ENCODE measurements at places on chromosomes 13 and 19.

DNA sequence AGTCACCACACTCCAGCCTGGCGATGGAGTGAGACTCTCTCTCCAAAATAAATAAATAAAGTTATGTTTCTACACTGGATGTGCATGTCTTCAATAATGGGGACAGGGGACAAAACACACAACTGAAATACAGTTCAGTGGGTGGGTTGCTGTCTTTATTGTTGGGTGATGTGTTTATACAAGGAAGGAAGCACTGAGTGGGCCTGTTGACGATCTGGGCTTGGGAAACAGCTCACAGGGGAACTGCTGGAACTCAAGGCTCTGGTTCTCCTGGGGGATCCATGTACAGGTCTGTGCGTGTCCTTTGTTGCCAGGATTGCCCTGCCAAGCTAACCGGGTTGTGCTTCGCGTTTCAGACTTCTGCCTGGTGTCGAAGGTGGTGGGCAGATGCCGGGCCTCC, 18.9 kb downstream of the SPINT2 start:
- no peak for DNase-seq

DNA sequence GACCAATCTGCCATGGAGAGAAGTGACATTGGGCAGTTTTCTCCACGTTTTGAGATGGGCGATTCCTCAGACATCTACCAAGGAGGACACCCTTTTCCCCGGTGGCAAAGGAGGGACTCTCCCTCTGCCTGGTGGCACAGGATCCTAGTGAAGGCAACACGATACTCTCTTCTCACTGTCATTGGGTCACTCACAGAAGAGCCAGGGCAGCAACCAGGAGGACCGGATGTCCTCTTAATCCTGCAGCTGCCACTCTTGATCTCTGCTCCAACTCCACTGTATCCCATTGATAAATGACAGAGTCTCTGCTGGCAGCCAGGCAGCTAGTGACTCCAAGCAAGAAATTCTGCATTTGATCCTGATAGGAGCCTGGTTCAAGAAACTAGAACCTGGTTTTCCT, 42.2 kb downstream of the COL4A2 start:
- DNase-seq, result no peak

DNA sequence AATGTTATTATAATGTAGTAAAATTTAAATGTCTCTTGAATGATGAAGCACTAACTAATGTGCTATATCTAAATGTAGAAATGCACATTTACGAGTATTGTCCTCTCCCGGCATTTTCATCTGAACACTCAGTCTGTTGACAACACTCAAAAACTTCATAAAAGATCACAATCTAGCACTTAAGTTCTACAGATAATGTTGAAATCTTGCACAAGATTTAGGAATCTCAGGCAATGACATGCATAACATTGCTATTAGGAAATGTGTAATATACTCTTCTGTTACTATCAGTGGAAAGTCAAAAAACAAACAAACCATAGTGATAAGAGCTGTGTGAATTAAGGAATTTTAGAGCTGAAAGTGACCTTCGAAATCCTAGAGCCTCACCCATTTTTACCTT, 37.5 kb upstream of the XPO4 start:
- no peak for DNase-seq

- no peak for DNase-seq
Measured at GRCh38 chr13:84405286-84405685, 523.0 kb upstream of the SLITRK1 start.

DNA sequence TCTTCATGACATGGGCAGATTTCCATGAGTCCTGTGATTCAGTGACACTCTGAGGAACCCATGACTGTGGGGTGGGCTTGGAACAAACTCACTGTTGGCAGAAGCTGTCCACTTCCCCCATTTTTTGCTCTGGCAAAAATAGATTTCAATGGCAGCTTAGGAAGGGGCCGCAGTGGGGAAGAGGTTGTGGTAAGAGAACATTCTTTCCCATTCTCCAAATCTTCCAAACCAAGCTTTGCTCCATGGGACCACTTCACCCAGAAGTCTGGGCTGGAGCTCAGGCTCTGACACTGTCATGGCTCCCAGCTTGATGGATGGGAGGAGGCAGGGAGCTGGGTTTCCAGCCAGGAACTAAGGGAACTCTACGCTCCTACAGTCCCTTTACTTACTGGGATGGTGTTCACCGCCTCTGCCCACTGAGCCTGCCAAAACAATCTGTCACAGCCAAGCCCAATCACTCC, 24.9 kb upstream of the MEDAG start:
- no peak for DNase-seq

DNA sequence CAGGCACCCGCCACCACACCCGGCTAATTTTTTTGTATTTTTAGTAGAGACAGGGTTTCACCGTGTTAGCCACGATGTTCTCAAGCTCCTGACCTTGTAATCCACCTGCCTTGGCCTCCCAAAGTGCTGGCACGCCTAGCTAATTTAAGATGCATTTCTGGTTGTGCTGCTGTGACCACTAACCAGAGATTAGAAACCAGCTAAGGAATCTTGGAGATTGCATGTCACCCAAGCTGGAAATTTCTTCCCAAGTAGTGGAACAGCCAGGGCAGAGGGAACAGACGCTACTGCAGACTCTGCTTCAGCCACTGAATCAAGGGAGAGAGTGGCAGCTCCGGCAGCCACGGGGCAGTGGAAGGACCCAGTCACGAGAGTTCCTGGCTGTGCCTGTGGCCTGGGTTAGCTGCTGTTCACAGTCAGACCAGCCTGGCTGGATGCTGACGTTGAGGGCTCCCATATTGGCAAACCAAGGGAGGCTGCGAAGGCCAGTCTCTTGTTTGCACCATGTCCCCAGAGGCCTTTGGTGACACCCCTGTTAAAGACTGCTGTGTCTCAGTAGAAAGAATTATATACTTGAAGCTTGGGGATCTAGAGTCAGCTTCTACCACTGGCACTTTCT, 7.9 kb downstream of the TPM4 start:
- no peak for DNase-seq

DNA sequence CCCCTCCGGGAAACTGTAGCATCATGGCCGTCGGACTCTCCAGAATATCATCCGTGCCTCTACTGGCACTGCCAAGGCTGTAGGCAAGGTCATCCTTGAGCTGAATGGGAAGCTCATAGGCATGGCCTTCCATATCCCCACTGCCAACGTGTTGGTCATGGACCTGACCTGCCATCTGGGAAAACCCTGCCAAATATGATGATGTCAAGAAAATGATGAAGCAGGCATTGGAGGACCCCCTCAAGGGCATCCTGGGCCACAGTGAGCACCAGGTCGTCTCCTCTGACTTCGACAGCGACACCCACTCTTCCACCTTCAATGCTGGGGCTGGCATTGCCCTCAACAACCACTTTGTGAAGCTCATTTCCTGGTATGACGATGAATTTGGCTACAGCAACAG, 41.9 kb upstream of the CALM3 start:
- DNase-seq, result no peak

- no peak for DNase-seq
Measured at GRCh38 chr19:41774515-41774980, 19.2 kb downstream of the CEACAM6 start.

DNA sequence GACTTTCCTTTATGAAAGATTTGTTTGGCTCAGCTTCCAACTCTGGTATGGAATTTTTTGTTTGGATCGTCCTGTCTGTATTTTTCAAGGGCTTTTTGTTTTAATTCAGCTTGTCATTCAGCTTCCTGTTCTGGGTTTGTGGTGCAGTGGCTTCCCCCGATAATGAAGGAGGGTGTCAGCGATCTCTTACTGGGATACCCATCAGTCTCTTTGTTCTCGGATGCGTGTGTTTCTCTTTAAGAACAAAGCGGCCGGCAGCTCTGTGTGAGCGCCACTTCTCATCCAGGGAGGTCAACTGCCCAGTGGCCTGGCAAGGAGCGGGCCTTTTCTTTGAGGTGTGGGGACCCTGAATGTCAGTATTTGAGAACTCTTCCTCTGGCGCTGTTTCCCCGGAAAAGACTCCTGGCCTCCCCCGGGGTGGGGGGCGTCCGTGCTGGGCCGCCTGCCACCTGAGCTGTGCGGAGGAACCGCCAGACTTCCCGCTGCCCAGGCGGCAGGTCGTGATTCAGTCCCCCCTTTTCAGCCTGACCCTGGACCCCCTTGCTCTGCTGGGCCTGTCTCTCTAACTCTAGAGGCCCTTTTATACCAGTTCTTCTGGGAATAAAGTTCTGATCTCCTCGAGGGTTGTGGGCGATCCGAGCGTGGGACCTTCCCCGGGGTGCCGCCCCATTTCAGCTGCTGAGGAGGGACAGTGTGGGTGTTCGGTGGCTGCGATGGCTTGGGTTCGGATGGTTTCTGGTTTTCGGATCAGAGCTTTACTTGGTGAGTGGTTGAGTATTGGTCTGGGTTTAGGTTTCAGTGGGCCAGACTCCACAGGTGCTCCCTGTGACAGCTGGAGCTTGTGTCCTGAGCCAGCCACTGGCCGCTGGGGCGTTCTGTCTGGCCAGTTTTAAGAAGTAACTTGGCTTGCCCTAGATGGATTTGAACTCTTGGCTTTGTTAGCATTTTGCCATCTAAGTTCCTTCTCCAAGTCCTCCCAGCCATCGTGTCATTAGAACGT, 3.4 kb downstream of the SF3A2 start:
- no peak for DNase-seq

DNA sequence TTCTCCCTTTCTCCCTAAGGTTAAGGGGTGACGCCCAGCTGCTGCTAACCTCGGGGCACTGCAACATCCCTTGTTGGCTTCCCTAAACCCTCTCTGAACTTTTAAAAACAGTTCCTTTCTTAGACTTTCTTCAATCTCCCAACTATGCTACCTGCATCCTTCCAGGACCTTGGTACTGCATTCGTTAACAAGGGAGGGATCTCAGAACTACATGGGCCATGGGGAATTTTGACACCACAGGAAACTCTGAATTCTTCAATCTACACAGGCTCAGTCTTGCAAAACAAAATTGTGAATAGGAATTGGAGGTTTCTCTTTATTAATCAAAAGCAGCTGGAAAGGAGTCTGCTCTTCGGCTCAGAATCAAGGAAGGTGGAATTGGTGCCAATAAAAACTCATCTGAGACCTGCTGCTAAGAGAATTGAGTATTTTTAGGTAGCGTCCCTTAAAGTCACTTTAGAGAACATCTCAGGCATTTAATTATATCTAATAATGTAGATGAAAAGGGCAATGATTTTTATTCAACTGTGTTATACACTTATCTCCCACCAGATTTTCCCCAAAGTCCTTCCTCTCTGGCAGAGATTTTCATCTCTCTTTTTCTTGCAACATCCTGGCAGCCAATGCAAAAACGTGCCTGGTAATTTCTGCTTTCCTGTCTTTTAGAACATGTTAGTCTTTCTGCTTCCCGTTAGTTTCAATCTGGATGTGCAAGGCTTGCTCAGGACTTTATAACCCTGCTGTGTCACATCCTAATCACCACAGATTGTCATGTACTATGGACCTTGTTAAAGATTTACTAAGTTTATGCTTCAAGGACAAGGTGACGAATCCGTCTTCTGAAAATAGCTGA, 69.1 kb upstream of the SLC15A1 start:
- DNase-seq, result no peak

- no peak for DNase-seq
Measured at GRCh38 chr19:53883231-53883661, 1.2 kb downstream of the PRKCG start.

DNA sequence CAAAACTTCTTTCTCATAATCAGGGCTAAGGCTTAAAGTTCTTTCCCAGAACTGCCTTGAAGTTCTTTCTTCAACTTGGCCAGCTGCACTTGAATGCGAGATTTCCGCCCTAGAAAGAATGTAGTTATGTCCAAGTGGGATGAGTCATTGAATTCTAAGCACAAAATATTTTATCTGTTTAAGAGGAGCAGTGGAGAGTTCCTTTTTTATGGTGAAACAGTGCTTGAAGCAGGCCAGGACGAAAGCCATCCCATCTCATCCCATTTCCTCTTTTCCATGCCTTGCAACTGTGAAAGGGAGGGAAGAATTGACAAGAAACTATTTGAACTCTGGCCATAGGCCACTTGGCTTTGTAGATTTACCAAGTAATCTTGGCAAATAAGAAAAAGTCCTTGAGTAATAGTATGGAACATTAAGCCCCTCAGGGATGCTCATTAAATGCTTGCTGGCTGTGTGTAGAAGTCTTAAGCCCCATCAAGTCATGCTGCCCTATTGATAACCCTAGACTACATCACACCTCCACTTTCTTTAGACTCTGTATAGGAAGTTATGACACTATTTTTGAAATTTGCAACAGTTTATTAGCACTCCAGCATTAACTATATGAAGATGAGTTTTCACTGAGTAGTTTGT, 174.5 kb downstream of the KCTD12 start:
- DNase-seq, result no peak

- DNase-seq, result no peak
Measured at GRCh38 chr19:46381756-46382345, 31.5 kb downstream of the CCDC8 start.

All from stimulated activated CD4-positive, alpha-beta T cell treated with anti-CD3 and anti-CD28 coated beads, Interleukin-1b, Interleukin-23, amount 100 ng/mL, for 1 hour (primary cell).